Epithelial cell of prostate (primary cell): ENCODE measurements at places on chromosomes 1 and 21.

DNA sequence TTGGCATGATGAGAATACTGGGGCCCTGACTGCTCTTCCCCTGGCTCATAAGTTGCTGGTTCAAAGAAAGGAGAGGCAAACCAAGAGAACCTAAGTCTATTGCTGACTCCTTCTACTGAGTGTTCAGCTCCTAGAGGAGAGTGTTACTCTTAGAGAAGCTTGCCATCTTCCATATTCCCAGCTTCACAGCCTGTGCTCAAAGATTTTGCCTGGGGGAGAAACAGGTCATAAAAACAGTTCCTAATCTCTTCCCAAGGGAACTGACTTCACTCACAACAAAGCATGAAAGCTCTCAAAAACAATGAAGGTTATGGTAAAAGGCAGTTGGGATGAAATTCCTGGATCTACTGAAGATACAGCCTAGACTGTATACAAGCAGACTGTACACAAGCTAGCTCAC lies 37.1 kb downstream of the LRRC40 start:
- DNase-seq: no peak

- DNase-seq: peak; percentile 68
These were observed 15.5 kb upstream of the SARS1 start for GRCh38 chr1:109198043-109198695.

DNA sequence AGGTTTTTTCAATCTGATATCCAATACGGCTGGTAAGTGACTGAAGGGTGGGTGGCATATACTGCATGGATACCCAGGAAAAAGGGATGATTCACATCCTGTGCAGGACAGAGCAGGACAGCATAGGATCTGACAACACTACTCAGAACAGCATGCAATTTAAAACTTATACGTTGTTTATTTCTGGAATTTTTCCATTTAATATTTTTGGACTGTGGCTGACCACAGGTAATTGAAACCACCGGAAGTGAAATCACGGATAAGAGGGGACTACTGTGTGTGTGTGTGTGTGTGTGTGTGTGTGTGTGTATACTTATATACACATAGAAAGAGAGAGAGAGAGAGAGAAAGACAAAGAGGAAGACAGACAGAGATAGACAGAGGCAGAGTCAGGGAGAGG lies 23.0 kb downstream of the ERICH3 start:
- DNase-seq: no peak

DNA sequence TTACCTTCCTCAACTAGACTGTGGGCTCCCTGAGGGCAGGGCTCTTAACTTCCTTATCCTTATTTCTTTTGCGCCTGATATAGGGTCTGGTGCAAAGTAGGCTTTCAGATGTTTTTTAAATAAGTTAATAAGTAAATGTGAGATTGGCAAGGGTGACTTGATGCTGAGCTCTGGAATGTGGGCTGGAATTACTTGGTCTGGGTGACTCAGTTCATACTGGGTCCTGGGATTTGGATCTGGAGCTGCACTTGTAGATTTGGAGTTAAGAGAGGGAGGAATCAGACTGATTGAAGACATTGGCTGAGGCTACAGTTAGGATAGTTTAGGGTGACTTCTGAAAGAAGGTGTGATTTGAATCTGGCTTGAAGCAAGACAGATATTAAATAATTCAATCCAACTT lies 190.9 kb downstream of the GIPC2 start:
- DNase-seq: no peak

DNA sequence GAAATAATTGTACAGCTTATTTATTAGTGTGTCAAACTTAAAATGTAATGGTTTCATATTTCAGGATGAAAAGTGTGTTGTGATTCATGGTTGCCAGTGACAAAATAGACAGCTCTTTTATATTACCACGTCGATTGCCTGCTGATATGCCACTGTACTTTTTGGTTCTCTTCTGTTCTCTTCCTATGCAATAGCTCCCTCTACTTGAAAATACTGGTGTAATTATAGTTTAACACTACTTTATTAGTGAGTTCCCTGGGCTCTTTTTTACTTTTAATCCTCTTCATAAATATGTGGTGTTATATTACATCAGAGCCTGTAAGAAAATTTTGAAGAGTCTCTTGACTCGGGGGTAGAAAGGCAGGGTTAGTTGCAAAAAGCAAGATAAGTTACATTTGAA lies 111.3 kb downstream of the PATJ start:
- no peak for DNase-seq

DNA sequence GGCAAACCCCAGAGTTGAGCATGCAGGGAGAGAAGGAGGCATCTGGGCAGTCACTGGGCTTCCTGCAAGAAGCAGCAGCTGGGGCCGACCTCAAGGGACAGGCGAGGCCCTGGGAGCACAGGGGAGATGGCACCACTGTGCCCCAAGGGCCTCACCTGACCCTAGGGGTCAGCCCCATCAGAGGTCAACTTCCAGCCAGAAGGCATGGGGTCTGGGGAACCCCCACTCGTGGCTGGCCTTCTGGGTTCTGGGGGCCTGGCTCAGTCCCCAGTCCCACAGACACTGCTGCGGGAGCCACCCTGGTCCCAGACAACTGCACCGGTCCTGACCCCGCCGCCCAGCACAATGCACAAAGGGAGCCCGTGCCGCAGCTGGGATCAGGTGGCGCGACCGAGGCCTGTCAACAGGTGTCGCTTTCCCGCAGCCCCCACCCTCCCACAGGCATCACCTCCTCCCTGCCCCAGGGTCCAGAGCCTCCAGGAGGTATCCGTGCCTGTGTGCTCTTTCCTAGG lies 6.2 kb downstream of the WNT9A start:
- no peak for DNase-seq

DNA sequence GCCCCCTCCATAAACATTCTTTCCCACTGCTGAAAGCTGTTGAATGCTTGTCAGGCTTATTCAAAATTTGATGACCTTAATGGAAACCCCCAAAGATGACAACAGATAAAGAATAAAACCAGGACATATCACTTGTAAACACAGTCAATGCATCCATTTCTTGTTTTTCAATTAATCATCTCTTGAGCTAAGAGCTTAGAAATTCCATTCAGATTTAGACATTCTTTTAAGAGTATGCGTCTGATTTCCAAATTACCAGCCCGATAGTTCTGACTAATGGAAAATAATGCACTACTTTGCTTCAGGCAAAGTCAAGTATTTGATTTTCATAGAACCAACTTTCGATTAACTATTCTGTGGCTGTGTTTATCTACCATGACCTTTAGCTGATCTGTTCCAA lies 100.6 kb upstream of the RUNX1 start:
- peak; percentile 50 for DNase-seq

DNA sequence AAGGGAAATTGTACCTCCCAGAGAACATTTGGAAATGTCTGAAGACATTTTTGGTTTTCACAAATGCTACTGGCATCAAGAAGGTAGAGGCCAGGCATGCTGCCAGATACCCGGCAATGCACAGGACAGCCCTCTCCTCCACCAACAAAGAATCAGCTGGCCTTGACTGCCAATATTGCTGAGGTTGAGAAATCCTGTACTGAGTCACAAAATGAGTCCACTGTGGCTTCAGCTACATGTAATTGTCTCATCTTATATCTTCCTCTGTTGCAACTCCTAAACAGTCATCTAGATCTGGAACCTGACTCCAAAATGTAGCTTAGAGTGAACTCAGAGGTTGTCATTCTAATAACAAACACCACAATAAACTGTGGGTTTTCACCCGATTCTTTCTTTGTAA lies 327.5 kb upstream of the POGK start:
- DNase-seq: peak; percentile 45

DNA sequence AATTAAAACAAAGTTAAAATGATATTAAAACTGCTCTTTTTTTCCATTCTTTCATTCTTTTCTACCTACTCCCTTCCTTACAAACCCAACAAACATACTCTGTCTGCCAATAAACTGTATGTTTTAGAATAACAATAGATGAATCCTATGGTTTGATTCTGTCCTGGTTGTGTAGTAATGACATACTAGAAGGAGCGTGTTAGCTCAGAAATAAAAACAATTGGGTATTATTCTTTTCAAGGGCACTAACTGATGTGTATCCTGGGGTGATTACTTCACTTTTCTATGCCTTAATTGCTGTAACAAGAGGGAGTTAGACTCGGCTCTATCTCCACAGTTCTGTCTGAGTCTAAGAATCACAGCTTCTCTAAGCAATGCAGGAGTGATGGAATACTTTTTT lies 194.4 kb downstream of the GIPC2 start:
- no peak for DNase-seq

DNA sequence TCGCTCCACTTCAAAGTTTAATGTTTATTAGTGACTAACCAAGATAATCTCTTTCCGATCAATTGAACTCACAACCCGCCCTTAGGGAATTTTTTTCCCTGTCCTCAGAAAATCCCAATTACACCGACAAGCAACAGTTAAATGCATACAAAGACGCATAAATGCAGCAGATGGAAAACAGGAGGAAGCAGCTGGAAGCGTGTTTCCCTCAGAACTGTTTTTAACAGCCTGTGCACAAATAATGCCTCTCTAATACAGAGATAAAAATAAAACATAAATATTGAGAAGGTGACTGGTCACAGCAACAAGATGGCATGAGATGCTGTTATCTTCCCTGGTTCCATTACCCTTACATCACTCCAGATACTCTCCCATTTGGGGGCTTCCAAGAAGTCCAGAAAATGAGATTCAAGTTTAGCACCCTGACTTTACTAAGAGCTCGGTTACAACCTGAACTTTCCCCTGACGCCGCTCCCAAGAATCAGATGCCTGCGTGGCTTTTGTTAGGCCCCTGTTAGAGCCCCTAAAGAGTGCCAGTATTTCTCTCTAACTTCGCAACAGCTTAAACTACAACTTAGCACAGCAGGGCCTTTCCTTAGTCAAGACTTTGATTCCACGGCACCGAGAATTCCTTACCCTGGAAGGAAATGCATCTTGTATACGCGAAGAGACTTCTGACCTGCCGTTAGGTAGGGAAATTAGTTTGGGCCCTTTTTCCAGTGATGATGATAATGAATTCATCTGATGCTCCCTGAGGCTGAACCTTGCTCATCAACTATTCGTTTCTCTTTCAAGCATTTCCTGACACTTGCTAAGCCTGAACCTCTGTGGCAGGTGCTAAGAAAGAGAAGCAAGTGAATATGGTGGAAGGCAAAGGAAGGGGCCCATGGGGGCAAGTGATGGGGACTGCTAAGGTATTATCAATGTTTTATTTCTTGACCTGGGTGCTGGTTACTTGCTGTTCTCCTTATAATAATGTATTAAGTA lies 137.7 kb upstream of the SMYD2 start:
- no peak for DNase-seq

- DNase-seq: no peak
These were observed 15.2 kb downstream of the RPAP2 start for GRCh38 chr1:92314024-92314423.

DNA sequence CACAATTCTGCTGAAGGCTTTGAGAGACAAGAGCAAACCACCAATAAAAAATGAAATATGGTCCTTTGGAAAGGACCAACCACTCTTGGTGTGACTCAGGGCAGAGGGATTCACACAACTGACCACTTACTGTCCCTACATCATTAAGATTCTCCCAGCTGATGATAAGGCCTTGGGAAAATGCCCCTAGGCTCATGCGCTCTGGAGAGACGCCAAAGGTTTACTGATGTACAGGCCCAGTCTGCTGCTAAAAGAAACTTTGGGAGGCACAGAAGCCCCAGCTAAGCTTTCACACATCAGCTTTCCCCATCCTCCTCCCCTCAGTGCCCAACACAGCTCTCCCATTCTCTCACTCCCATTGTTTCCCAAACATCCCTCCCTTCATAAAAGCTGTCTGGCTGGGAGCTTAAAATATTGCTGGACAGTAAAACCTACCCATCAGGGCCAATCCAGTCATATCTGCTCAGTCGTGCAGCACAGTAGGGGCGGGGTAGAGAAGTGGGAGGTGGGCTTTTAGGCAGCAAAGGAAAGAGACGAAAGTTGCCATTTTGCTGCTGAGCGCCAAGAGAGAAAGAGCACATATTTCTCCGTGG lies at the start of gene GJA8:
Gene GJA8 (plus strand): TSS at position 543 of the 593 bp plus-strand sequence. CDS start 5,161 bp downstream, outside the sequence.
- DNase-seq: no peak

GRCh38 chr1:7379441-7379971 lies 391.6 kb upstream of the VAMP3 start:
- peak; percentile 12 for DNase-seq

GRCh38 chr1:68485431-68486022 lies 11.4 kb downstream of the DEPDC1 start:
- DNase-seq: no peak

GRCh38 chr1:38113159-38113666 lies 66.6 kb upstream of the POU3F1 start:
- DNase-seq: no peak

DNA sequence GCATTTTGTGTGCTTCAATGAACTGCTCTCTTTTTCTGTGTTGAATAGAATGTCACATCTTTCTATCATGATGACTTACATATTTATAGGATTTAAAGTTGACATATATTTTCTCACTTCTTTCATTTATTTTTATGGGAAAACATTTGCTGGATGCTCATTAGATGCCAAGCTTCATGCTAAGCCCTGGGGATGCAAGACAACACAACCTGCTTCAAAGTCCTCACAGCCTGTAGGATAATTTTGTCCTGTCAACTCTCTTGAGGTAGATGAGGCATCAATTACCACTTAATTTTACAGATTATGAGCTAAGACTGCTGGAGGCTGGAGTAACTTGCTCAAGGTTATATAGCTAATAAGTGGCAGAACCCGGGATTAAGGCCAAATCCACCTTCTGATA lies 264.3 kb downstream of the GRIK1 start:
- DNase-seq: no peak

DNA sequence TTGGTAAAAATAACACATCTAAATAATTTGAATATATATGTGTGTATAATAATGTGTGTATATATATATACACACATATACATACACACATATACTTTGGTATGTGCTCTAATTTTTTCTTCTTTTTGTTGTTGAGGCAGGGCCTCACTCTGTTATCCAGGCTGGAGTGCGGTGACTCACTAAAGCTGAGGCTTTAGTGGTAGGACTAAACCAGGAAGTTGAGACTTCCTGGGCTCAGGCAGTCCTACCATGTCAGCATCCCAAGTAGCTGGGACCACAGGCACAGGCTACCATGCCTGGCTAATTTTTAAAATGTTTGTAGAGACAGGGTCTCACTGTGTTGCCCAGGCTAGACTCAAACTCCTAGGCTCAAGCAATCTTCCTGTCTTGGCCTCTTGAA lies 46.7 kb upstream of the CXADR start:
- DNase-seq: no peak

GRCh38 chr1:232561381-232561780 lies 68.6 kb downstream of the SIPA1L2 start:
- no peak for DNase-seq

DNA sequence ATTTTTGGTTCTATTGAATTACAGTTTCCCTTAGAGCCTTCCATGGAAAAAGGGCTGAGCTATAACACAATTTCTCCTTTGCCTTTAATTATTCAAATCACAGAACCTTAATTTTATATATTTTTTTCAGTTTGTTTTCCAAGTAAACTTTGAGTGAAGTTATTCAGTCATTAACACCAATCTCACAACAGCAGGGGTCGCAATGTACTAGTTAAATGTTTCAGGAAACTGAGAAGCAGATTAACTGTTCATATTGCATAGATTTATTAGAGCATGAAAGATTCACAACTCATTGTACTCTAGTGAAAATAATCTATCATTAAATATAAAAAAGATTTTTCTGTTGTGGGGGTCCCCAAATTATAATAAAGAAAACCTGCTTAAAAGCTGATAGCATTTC lies 64.1 kb downstream of the KIFAP3 start:
- DNase-seq: no peak
